ENCODE measurements at places on chromosomes 16 and 17.

DNA sequence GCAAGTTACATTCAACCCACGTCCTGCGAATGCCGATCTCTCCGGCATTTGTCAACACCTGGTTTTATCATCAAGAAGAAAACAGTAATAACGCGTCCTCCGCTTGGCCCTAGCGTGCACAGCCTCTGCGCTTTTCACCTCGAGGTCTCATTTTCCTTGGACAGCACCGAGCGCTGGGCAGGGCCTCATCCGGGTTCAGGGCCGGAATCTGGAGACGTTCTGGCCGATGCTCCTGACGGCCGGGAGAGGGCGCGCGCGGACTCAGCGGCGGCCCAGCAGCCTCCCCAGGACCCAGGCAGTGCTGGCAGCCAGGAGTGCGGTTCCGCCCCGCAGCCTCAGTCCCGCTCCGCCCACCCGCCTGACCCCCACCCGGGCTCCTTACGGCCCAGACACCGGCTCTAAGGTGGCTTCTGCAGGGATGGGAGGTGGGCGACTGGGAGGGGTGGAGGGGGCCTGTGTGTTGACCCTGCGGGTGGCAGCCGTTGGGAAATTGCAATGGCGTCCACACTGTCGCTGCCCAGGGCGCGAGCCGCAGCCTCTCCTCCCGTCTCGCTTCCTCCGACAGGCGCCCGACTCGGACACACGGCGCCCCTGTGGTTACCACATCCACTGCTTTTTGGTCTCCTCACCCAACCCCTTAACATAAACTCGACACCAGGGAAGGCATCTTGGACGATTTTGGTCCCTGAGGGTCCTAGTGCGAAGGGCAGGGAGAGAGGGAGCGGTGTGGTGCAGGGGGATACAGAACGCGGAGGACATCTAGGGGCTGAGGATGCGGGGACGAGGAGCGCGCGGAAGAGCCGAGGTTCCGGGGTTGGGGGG is 7.4 kb upstream of the FLYWCH1 start:
- DNase-seq = peak; percentile 84

DNA sequence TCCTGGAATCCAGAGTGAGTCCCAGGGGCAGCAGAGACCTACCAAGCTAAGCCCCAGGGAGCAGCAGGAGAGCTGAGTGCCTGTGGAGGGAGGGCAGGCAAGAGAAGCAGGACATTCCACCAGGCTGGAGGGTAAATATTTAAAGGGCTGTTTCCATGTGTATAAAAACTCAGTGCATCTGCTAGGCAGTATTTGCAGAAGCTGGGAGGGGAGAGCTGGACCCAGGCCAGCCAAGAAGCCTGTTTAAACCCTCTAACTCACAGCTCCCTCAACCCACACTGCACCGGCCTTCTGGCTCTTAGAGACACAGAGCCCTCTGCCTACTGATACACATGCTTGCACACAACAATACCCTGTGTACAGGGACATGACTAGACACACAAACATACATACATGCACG is 22.5 kb upstream of the TMEM132E start:
- DNase-seq = no peak

GRCh38 chr16:78669994-78670393 is 570.5 kb downstream of the WWOX start:
- DNase-seq = peak; percentile 86

DNA sequence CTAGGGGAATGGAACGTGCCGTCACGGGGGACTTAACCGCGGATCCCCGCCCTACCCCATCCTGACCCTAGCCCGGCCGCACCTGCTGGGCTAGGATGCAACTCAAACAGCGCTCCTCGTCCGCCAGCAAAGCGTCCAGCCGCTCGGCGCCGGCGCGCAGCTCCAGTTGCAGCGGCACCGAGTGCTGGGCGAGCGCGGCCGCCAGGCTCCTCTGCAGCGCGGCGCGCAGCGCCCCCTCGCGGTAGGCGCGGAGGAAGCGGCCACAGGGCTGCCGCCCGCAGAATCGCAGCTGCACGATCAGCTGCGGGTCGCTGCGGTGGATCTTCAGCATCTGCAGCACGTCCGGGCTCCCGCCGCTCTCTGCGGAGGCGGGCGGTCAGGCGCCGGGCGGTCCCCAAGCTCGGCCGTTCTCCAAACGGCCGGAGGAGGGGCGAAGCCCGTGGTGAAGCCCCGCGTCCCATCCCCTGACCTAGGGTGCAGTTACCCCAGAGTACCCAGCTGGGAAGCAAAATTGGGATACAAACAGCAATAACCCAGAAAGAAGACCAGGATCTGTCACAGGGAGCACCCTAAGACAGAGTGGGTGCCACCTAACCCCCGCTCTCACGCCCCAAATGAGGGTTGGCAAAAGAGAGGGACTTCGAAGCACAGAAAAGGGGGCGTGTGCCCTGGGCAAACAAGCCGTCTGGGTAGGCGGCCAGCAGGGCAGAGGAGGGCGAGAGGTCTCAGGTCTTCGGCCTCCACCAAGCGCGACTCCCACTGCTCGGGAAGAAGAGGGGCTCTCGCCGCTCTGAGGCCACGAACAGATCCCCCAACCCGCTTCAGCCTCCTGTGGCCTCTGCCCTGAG is 4.2 kb downstream of the TRADD start:
- DNase-seq = peak; percentile 91

DNA sequence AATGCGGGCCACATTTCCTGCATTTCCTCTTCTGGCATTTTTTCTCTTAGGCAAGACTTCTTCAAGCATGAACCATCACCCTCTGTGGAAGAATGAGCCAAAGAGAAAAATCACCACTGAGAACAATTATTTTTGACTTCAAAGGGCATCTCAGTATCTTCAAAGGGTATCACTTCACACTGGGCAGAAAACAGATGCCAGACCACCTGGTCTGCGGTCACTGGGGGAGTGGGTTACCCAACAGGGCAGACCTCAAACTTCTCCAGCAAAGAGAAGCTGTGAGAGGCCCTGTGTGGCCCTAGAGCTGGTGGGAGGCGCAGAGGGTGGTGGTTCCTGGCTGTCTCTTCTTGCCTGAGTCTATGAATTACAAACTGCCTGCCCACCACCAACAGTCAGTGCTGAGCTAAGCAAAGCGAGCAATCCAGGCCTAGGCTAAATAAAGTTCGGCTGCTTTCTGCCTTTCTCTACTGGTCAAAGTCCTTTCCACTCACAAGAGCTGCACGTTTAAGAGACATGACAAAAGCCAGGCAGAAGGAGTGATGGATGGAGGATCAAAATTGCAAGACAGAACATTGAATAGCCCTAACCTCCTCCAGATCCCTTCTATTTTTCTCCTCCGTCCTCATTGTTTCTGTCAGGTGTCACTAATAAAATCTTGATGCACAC is 602.7 kb upstream of the CDH5 start:
- no peak for DNase-seq

- no peak for DNase-seq
Observed at GRCh38 chr17:5769593-5770354, 185.5 kb upstream of the NLRP1 start.

GRCh38 chr17:20096430-20096829 is 87.3 kb downstream of the SPECC1 start:
- no peak for DNase-seq

DNA sequence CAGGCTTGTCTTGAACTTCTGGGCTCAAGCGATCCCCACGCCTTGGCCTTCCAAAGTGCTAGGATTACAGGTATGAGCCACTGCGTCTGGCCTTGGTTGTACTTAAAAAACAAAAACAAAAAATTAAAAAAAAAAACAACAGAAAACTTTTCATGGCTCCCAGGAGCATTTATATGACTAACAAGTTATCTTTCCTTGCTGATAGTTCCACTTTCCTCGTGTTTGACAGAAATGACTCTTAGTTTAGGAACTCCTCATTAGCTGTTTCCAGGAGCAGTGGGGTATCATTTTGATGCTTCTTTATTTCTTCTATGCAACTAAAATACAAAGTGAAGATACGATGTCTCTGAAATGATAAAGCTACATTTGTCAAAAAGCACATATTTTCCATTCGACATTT is 165.4 kb downstream of the PRKCA start:
- no peak for DNase-seq

DNA sequence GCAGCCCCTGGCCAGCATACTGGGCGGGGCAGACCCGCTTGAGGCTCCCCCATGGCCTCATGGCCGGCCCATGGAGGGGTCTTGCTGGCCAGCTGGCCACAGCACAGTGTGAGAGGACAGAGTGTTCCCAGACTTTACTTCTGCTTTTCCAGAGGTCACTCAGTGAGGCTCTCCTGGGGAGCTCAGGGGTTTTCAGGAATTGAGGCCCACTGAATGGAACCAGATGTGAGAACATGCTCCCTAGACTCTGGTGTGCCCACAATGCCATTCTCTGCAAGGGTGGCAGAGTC is 21.2 kb downstream of the ATP6V0D1 start:
- DNase-seq = no peak

DNA sequence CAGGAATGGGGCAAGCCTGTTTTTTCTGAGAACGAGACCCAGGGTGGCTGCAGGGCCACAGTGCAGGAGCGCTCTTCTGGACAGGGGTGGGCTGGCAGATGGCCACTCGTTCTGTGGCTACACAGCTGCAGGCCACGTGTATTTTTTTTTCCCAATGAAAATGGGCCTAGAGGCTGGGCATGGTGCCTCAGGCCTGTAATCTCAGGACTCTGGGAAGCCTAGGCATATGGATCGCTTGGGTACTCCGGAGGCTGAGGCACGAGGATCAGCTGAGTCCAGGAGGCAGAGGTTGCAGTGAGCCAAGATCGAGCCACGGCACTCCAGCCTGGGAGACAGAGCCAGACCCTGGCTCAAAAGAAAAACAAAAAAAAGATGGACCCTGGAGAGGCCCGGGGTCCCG is 6.8 kb downstream of the UNKL start:
- no peak for DNase-seq

GRCh38 chr16:47565454-47565853 is 104.3 kb downstream of the PHKB start:
- peak; percentile 17 for DNase-seq

- DNase-seq = no peak
Observed at GRCh38 chr17:19378416-19379360, at the start of gene MAPK7. TSS of gene MAPK7 (plus strand) at chr17:19378498. CDS start at chr17:19378901, 403 bp downstream.

- DNase-seq = no peak
Observed at GRCh38 chr16:66020642-66021041, 345.8 kb upstream of the CDH5 start.

DNA sequence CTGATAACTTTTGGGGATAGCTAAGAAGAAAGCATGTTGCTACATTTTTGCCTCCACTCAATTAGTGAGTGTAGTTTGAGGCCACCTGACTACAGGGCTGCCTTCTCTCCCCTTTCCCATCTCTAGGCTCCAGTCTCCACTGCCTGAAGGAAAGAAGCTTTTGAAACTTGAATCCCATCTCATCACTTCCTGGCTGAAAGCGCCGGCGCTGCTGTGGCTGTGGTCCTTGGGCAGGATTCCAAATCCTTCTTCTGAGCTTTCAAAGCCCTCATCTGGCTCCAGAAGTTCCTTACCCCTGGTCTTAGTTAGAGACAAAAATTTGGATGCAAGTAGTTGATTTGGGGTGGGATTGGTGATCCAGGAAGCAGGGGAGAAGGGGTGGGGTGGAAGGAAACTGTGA is 119.4 kb downstream of the FOXL1 start:
- peak; percentile 21 for DNase-seq

DNA sequence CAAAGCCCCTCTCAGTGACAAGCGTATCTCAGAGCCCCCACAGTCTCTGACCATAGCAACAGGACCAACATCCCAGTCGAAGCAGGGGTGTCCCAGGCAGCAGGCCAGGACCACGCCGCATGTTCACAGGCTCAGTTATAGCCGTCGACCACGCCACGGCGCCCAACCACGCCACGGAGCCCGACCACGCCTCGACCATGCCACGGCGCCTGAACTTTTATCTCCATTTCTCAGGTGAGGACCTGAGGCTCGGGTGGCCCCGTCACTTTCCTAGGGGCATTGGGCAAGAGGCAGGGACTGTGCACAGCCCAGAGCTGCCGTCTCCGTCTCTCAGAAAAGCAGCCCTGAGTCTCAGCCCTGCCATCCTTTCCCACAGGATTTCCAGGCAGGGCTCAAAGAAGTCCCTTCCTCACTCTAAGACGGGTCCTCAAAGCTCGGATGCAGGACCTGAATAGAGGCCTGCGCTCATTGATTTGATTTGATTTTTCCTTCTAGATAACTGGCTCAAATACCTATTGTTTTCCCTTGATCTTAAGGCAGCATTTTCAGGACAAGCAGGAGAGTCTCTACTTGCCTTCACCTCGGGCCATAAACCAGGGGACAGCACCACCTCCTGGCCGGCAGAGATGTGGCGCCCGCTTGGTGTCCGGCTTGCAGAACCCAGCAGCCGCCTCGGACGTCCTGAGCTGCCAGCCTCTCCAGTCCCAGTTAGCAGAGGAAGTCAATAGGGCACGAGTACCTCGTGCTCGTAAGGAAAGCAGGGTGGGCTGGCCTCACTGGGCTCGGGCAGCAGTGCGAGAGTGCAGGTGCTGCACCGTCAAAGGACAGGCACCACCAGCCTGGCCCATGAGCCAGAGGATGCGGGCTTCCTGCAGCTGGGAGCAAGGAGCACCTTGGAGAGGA is 38.8 kb downstream of the C16orf95 start:
- peak; percentile 84 for DNase-seq

DNA sequence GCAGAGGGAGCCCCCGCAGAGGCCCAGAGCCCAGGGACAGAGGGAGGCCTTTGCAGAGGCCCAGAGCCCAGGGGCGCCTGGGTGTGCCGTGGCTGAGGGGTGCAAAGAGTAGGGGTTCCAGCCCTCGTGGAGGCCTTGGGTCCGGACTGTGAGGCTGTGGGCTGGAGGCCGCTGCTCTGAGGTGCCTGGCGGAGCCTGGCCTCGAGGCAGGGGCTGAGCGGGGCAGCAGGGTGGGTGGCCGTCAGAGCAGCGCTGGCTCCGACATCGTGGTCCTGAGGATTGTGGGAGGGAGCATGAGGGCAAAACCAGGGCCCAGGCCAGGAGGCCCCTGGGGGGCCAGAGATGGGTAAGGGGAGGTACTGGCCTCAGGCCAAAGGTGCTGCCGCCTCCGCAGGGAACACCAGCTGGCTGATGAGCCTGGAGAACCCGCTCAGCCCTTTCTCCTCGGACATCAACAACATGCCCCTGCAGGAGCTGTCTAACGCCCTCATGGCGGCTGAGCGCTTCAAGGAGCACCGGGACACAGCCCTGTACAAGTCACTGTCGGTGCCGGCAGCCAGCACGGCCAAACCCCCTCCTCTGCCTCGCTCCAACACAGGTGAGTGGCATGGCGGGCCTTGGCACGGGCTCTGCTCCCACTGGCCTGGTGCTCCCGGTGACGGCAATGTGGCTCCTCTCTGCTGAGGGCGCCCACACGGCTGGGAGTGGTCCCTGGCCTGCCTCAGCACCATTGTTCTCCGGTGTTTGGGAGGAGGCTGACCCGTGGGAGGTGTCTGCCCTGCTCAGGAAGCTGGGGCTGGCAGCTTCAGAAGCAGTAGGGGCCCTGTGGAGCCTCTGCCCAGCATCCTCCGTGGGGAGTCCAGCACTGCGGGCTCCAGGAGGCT is 33.7 kb downstream of the TSC2 start:
- no peak for DNase-seq

DNA sequence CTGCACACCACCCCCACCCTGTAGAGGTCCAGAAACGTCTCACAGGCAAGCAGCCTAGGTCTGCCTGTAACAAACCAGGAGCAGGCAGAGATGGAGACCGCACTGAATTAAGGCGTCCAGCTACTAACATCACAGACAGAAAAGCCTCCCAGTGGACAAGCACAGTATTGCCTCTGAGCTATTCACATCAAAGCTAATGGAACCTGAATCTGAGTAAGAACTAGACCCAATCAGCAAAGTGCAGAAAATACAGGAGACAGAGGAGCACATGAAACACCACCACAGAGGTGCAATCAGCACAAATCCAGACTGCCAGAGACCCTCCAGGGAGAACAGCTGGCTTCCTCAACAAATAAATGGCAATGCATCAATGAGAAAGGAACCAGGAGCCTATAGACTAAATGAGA is 22.2 kb upstream of the PEMT start:
- DNase-seq = peak; percentile 78
